Activated naive CD8-positive, alpha-beta T cell treated with anti-CD3 and anti-CD28 coated beads, Interleukin-2, amount 10 ng/mL, durations not matched to agents 7 days and 5 days (primary cell): ENCODE measurements at places on chromosomes 2 and 18. TPM values are rescaled to one million over a fixed set of nuclear protein-coding genes. Genes with fewer than 3 reads are reported as not detected.

DNA sequence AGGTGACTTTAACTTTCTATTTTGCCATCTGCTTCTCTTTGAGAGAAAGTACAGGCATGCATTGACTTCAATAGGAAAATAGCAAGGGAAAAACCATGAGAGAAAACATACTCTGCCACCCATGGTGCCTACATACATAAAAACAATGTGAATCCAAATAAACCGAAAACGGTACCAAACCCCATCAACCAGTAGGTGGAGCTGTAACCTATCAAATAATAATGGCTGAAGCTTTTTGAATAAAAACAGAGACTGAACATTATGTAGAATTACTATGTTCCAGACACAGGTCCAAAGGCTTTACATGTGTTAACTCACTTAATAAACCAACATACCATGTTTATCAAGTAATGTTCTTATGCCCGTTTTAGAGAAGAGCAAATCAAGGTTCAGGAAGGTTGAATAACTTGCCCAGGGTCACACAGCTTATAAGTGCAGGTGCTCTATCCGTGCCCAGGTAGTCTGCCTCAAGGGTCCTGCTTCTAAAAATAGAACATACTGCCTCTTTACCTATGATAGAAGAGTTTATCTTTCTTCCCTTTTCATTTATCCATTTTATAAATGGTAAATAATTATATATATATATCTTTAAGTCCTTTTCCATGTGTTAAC, 293.9 kb upstream of the SYT4 start:
- DNase-seq = no peak

DNA sequence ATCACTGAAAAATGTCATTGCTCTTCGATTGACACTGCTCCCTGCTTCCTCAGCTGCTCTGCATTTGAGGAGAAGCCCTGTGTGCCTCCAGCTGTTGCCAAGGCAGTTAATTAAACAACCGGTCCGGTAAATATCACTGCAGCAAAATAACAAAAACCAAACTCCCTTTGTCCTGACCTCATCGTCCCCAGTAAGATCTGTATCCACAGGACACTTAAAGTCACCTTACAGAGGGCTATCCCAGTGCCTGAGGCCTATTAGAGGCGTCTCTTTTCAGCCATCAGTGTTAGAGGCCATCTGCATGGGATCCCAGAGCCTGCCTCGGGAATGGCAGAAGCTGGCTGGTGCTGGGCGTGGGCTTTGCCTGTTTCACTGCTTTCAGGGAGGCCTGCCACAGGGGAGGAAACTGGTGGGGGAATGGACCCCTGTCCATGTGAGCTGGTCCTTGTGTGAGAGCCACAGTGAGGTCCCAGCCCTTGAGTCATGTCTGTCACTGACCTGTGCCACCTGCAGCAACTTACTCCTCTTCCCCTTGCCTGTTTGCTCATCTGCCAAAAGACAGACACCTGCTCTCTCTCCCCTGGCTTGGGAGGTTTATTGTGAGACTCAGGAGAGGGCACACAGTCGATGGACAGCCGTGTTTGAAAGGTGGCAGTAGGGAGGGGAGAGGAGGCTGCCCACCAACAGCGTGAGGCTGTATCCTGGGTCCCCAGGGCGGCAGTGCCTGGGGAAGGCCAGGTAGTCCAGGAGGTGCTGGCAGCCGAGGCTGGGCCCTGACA, 117.7 kb upstream of the MCFD2 start:
- DNase-seq = no peak

- no peak for DNase-seq
Measured at GRCh38 chr2:233929352-233930022, 12.3 kb downstream of the TRPM8 start.

DNA sequence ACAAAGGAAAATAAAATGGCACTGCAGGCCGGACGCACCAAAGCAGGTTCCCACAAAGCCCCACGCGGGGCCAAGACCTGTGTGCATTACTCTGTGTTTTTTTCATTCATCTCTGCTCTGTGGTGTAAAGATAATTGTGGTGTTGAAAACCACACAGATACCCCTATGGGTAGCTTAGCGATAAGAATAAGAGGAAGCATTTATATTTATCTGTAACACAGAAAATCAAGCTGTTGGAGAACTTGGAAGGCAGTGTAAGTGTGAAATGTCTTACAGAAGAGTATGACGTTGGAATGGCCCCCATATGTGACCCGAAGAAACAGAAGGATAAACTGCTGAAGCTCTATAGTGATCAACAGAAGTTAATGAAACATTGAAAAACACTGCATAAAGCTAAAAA, 20.3 kb upstream of the MARCO start:
- DNase-seq = no peak

DNA sequence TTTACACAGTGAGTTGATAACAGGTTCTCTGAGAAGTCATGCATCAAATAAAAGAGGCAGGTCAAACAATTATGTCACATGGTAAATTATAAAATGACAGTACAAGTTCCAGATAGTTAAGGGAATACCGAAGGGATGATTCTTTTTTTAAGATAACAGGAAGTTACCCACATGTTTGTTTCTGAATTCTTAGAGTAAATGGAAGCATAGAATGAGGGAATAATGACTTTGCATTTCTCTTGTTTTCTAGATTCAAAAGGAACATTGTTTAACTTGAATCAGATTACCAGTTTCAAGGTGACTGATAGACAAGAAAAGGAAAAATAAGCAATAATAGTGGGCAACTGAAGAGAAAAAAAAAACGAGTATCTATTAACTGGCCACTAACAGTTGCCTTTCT, 124.5 kb downstream of the MIB1 start:
- DNase-seq = no peak

Gene ST6GAL2
- total RNA-seq = not detected

Gene GATA6
- total RNA-seq = 0.14 TPM

Gene ZNF385B
- total RNA-seq = not detected

Gene FOXD4L1
- total RNA-seq = 0.14 TPM

Gene CCBE1
- total RNA-seq = not detected
